Stimulated activated memory B cell treated with anti-CD40 and anti-IgM and Interleukin-4, amounts not matched to agents 10 μg/mL and 1 μg/mL and 100 μg/mL, for 72 hours (primary cell): ENCODE measurements at places on chromosomes 5 and 9.

DNA sequence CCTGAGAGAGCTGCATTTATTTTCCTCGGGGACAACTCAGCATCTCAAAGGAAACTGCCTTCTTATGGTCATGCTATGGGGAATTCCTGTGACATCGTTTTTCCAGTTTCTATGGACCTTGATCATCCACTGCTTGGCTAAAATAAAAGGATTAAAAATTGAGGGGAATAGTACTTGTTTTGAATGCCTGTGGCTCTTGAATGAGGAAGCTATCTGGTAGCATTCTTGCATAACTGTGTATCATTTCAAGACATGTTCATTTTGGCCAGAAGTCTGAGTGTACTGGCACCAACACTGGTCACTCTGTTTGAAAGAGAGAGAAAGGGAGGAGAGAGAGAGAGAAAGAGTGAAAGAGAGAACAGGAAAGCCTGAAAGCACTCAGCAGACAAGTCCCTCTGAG, 116.7 kb downstream of the DOCK2 start:
- ATAC-seq, result no peak
- peaks cover 67% of the 10 kb centered on the region for H3K36me3 ChIP-seq
- H3K27me3 ChIP-seq, result no peaks in the 10 kb centered on the region
- H3K27ac ChIP-seq, result no peak overlapping the region
- peaks cover 11% of the 10 kb centered on the region for H3K4me1 ChIP-seq
- no peak overlapping the region for H3K4me3 ChIP-seq

- no peaks in the 10 kb centered on the region for H3K36me3 ChIP-seq
- no peak overlapping the region for H3K4me3 ChIP-seq
- ATAC-seq, result no peak
Observed at GRCh38 chr9:94728719-94729118, 2.2 kb downstream of the AOPEP start.

DNA sequence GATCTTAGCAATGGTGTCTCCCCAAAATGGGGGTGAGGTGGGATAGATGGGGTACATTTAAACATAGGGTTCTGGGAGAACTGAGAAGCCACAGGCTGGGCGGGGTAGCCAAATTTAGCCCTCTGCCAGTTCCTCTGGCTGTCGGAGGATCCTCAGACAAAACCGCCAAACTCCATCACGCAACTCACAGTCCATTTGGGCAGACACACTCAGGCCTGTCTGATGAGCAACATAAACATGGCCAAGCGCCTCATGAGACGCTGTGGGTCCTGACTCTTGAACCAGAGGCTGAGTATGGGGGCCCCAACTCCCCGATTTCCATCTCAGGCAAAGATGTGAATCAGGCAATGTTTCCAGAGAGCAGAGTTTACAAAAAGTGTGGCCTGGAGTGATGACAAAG, 162.3 kb downstream of the FGF18 start:
- ATAC-seq, result no peak
- H3K27me3 ChIP-seq, result peaks cover 8% of the 10 kb centered on the region
- no peaks in the 10 kb centered on the region for H3K36me3 ChIP-seq

GRCh38 chr5:170190436-170191134, 42.2 kb upstream of the C5orf58 start:
- H3K27me3 ChIP-seq, result no peaks in the 10 kb centered on the region
- ATAC-seq, result no peak
- no peak overlapping the region for H3K4me3 ChIP-seq
- no peak overlapping the region for H3K27ac ChIP-seq
- H3K36me3 ChIP-seq, result no peaks in the 10 kb centered on the region

DNA sequence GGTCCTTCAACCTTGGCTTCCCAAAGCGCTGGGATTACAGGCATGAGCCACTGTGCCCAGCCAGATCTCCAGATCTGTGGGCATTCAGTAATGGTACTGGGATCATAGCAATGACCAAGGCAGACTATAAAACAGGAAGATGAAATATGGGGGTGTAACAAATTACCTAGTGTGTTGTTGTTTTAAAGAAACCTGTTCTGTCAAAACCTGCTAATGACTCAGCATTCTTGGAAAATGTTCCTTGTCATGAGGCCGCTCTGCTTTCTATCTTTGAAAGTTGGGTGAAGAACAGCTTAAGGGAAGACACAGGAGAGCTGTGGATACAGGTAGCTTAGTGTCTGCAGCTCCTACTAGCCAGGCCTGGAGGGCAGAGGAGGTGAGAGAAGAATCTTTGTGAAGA, 19.4 kb downstream of the TARS1 start:
- H3K4me3 ChIP-seq, result no peak overlapping the region
- H3K36me3 ChIP-seq, result peaks cover 46% of the 10 kb centered on the region
- no peak for ATAC-seq
- H3K27me3 ChIP-seq, result no peaks in the 10 kb centered on the region
- H3K27ac ChIP-seq, result no peak overlapping the region

GRCh38 chr5:159640446-159640845, 275.8 kb upstream of the ADRA1B start:
- H3K4me1 ChIP-seq, result no peaks in the 10 kb centered on the region
- H3K27me3 ChIP-seq, result no peaks in the 10 kb centered on the region
- H3K36me3 ChIP-seq, result peaks cover 6% of the 10 kb centered on the region
- no peak overlapping the region for H3K27ac ChIP-seq
- no peak overlapping the region for H3K4me3 ChIP-seq
- ATAC-seq, result no peak

GRCh38 chr5:6405591-6405990, 27.2 kb upstream of the MED10 start:
- no peak overlapping the region for H3K27ac ChIP-seq
- peaks cover 44% of the 10 kb centered on the region for H3K27me3 ChIP-seq
- no peaks in the 10 kb centered on the region for H3K4me1 ChIP-seq

DNA sequence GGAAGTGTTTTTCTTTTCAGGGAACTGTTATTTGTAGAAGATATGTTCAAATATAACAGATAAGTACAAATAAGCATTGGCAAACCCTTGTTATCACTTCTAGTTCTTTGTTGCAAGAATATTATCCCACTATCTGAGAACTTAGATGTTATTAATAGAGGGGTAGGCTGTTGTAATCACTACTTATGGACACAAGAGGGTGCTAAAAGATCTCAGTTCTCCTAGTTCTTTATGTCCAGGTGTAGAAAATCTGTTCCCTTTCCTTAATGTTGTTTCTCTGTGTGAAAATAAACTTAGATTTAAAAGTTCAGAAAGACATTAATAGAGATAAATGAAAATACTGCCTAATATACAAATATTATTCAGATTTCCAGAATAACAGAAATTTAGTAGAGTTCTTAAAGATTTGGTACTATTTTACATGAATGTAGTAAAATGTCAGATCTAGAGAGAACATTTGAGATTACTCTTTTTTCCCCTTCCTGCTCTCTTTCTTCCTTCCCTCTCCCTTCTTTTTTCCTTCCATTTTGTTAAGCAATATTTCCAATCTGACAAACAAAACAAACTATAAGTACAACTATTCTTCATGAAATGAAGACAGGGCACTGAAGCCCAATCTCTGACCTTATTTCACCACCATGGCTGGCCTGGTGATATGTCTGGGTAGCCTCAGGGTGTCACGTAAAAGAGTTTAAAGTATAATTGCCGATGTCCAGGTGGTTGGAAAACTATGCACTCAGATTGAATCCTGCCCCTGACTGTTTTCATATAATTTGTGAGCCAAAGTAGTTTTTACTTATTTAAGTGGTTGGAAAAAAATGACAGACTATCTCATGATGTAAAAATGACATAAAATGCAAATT, 43.6 kb upstream of the C5orf46 start:
- H3K36me3 ChIP-seq, result no peaks in the 10 kb centered on the region
- H3K4me3 ChIP-seq, result no peak overlapping the region
- ATAC-seq, result no peak
- no peaks in the 10 kb centered on the region for H3K4me1 ChIP-seq
- H3K27ac ChIP-seq, result no peak overlapping the region
- H3K27me3 ChIP-seq, result no peaks in the 10 kb centered on the region

- H3K36me3 ChIP-seq, result peaks cover 34% of the 10 kb centered on the region
- H3K4me3 ChIP-seq, result peak overlapping the region; percentile 99
- peak overlapping the region; percentile 95 for H3K27ac ChIP-seq
- no peak for ATAC-seq
Observed at GRCh38 chr9:132077881-132078698, 1.6 kb downstream of the MED27 start.

GRCh38 chr5:146218168-146218567, 14.8 kb downstream of the RBM27 start:
- H3K27me3 ChIP-seq, result no peaks in the 10 kb centered on the region
- no peak overlapping the region for H3K4me3 ChIP-seq
- H3K27ac ChIP-seq, result peak overlapping the region; percentile 48
- H3K4me1 ChIP-seq, result peaks cover 39% of the 10 kb centered on the region

GRCh38 chr5:79135790-79136553, 24.4 kb downstream of the BHMT start:
- peaks cover 10% of the 10 kb centered on the region for H3K4me1 ChIP-seq
- H3K27me3 ChIP-seq, result peaks cover 11% of the 10 kb centered on the region
- H3K4me3 ChIP-seq, result no peak overlapping the region
- ATAC-seq, result no peak

GRCh38 chr5:147017621-147018020, 139.1 kb upstream of the PPP2R2B start:
- H3K27ac ChIP-seq, result no peak overlapping the region
- no peaks in the 10 kb centered on the region for H3K4me1 ChIP-seq
- no peaks in the 10 kb centered on the region for H3K36me3 ChIP-seq

GRCh38 chr5:145960848-145961600, 24.6 kb downstream of the SH3RF2 start:
- H3K4me3 ChIP-seq, result no peak overlapping the region
- H3K4me1 ChIP-seq, result no peaks in the 10 kb centered on the region
- ATAC-seq, result no peak
- H3K27ac ChIP-seq, result no peak overlapping the region
- H3K36me3 ChIP-seq, result no peaks in the 10 kb centered on the region

- no peak for ATAC-seq
- H3K27me3 ChIP-seq, result peaks cover 23% of the 10 kb centered on the region
- H3K4me1 ChIP-seq, result no peaks in the 10 kb centered on the region
- H3K4me3 ChIP-seq, result no peak overlapping the region
Observed at GRCh38 chr5:168766426-168766700, 187.2 kb upstream of the PANK3 start.

- no peaks in the 10 kb centered on the region for H3K36me3 ChIP-seq
- H3K27ac ChIP-seq, result no peak overlapping the region
- H3K4me1 ChIP-seq, result peaks cover 90% of the 10 kb centered on the region
- H3K4me3 ChIP-seq, result no peak overlapping the region
Observed at GRCh38 chr9:134061019-134061687, 6.7 kb downstream of the BRD3 start.

DNA sequence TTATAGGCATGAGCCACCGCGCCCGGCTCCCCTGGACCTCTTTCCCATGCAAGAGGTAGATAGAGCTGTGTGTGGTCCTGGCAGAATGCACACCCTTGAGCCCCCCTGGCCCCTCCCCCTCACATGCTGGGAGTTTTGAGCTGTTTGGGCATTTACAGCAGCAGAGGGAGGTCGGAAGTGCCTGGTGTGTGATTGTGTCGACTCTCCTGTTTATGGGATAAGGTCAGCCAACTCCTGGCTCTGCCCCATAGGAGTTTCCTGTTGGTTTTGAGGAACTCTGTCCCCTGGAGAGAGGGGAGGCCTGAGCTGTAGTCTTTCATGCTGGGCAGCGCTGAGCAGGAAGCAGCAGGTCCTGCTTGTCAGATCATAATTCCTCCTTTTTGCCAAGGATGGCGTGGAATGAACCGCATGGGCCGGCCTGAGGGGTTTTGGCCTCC, 6.0 kb downstream of the LRRC8A start:
- H3K4me3 ChIP-seq, result no peak overlapping the region
- peaks cover 14% of the 10 kb centered on the region for H3K36me3 ChIP-seq
- peaks cover 44% of the 10 kb centered on the region for H3K4me1 ChIP-seq
- no peaks in the 10 kb centered on the region for H3K27me3 ChIP-seq
- H3K27ac ChIP-seq, result no peak overlapping the region

DNA sequence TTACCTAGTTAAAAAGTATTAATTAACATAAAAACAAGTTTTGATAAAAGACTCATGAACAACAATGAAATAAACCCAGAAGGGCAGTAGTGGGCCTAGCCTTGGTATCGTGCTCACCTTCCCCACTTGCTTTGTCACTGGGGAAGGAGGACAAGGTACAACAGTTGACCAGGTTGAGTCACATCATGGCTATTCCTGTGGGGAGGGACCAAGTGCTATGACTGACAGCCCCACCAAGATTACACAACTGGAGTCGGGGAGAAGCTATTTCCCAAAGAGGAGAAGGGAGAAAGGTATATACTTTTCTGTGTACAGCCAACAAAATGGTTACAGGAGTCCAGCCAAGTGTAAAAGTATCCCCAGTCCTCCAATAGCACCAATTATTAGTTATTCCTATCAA, 251.3 kb upstream of the RFX3 start:
- no peak overlapping the region for H3K27ac ChIP-seq
- H3K4me3 ChIP-seq, result no peak overlapping the region
- ATAC-seq, result no peak
- no peaks in the 10 kb centered on the region for H3K36me3 ChIP-seq

GRCh38 chr5:79853676-79854418, 137.2 kb downstream of the MTX3 start:
- no peak overlapping the region for H3K27ac ChIP-seq
- ATAC-seq, result peak; percentile 25
- H3K27me3 ChIP-seq, result no peaks in the 10 kb centered on the region
- no peaks in the 10 kb centered on the region for H3K4me1 ChIP-seq
- H3K4me3 ChIP-seq, result no peak overlapping the region

- no peak for ATAC-seq
- no peaks in the 10 kb centered on the region for H3K4me1 ChIP-seq
- no peaks in the 10 kb centered on the region for H3K36me3 ChIP-seq
- H3K27ac ChIP-seq, result no peak overlapping the region
- no peaks in the 10 kb centered on the region for H3K27me3 ChIP-seq
Observed at GRCh38 chr9:25557645-25558300, 120.5 kb downstream of the TUSC1 start.

GRCh38 chr9:7536310-7536939, 263.2 kb downstream of the DMAC1 start:
- ATAC-seq, result no peak
- H3K27me3 ChIP-seq, result peaks cover 41% of the 10 kb centered on the region
- H3K4me3 ChIP-seq, result no peak overlapping the region
- no peaks in the 10 kb centered on the region for H3K36me3 ChIP-seq

DNA sequence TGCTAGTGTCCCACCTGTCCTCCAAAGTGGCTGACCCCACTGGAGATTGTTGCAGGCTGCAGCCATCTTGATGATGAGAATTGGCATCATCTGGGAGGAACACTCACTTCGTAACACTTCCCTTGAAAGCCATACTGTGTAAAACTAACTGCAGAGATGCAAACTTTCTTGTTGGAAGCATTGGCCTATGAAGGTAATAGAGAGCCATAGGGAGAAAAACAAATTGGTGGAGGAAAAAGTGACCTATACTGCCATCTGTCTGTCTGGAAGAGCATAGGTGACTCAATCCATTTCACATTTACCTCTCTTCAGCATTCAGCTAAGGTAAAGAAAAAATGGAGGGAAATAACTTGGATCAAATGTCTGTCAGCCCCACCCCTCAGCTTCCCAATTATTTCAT, 473.4 kb downstream of the NTRK2 start:
- H3K36me3 ChIP-seq, result no peaks in the 10 kb centered on the region
- no peak overlapping the region for H3K27ac ChIP-seq
- H3K4me1 ChIP-seq, result no peaks in the 10 kb centered on the region

DNA sequence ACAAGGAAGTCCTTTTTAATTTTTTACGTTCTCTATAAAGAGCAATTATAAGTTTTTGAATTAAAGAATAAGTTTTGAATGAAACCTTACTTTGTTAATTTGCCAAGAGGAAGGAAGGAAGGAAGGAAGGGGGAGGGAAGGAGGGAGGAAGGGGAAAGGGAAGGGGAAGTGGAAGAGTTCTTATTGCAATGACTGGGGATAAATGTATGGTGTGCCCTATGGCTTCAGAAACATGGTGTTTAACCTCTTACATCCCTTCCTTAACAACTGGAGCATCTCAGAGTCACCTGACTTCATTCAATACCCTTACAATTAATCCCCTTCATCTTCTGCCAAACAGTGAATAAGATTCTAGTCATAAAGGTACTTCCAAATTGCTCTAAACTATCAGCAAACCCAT, 16.0 kb downstream of the CEMIP2 start:
- H3K4me3 ChIP-seq, result no peak overlapping the region
- no peaks in the 10 kb centered on the region for H3K27me3 ChIP-seq
- peaks cover 31% of the 10 kb centered on the region for H3K4me1 ChIP-seq
- H3K27ac ChIP-seq, result no peak overlapping the region
- ATAC-seq, result no peak
